ENCODE measurements at places on chromosomes 6 and 20.

DNA sequence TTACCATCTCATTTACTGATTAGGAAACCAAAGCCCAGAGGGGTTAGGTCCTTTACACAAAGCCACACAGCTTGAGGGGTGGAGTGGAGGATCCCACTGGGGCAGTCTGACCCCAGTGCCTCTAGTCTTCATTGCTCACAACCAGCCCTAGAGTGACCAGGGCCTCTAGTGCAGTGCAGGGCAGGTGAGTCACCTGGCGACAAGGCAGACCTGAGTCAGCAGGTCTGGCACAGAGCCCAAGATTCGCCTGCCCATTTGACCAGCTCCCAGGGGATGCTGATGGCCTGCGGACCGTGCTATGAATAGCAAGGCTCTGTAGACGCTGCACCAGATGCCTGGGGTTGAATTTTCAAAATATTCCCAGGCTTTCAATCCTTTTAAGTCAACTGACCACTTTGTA is 29.9 kb downstream of the CDH26 start:
- DNase-seq: no peak

DNA sequence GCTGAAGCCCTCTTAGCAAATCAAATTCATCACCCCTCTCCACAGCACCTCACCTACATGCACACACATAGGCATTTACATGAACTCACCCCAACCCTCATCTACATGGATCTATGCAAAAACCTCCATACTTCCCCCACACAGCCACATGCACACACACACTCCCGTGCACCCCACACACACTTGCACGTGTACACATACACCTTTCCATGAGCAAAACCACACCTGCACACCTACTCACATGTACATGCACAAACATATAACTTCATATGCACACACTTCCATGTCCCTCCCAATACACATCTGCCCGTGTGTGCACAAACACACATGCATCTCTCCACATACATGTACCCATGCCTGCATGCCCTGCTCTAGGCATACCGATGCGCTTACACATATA is 23.3 kb downstream of the CST5 start:
- no peak for DNase-seq

DNA sequence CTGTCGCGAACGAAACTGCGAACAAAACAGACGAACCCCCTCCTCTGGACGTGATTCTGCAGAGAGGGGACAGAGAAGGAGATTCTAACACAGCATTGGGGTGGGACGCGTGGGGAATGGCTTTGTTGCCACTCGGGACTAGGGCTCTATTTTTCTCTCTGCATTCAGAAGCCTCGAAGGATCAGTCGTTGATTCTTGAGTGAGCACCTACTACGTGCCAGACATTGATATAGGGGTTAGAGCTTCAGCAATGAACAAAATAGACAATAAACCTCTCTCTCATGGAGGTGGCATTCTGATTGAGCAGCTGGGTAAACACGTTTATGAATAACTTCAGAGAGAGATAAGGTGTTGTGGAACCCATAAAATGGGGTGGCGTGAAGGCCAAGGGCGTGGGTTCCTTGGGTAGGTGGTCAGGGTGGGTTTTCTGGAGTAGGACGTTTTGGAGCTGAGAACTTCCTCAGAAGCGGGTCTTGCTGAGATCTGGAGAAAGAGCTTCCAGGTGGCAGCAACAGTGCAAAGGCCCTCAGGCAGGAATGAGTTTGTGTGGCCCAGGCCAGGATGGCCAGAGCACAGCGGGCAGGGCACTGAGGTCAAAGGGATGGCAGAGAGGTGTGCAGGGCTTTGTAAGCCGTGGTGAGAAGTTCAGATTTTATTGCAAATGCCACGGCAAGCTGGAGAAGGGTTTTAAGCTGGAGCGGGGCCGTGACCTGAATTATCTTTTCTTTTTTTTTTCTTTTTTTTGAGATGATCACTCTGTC is 884 bp downstream of the SLC2A10 start:
- DNase-seq: no peak

DNA sequence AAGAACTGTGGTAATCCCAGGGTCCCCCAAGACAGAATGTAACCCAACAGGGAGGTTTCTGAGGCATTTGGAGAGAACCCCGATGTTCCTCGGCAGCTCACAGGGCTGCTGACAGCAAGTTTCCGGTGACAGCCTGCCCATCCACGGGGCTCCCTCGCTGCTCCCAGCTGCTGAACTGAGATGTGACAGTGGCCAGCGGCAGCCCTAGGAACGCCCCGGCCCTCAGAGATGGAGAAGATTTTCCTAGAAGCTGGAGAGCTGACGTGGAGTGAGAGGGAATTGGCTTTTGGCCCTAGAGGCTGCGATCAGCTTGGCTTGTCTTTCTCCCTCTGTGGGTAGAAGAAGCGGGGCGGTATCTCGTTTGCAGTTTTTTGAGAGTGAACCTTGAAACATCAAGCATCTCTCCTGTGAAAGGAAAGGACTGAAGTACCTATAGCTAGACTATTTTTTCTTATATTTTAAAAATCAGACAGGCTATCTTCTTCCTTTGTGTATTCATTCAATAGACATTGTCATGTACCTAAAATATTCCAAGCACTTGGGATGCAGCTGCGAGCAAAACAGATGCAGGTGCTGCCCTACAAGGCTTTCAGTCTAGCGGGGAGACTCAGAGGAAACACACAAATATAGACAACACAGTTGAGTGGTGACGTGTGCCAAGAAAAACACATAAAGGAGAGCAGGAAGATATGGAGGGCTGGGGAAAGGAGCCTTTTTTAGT is 28.4 kb upstream of the NFATC2 start:
- no peak for DNase-seq

DNA sequence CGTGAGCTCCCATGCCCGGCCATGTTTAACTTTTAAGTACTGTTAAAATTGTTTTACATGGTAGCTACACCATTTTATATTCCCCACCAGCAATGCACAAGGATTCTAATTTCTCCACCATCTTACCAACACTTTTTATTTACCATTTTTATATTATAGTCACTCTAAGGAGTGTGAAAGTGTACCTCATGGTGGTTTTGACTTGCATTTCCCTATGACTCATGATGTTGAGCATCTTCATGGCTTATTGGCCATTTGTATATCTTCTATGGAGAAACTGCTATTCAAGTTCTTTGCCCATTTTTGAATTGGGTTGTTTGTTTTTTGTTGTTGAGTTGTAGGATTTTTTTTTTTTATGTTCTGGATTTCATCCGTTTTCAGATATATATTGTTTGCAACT is 15.6 kb upstream of the BPHL start:
- no peak for DNase-seq

DNA sequence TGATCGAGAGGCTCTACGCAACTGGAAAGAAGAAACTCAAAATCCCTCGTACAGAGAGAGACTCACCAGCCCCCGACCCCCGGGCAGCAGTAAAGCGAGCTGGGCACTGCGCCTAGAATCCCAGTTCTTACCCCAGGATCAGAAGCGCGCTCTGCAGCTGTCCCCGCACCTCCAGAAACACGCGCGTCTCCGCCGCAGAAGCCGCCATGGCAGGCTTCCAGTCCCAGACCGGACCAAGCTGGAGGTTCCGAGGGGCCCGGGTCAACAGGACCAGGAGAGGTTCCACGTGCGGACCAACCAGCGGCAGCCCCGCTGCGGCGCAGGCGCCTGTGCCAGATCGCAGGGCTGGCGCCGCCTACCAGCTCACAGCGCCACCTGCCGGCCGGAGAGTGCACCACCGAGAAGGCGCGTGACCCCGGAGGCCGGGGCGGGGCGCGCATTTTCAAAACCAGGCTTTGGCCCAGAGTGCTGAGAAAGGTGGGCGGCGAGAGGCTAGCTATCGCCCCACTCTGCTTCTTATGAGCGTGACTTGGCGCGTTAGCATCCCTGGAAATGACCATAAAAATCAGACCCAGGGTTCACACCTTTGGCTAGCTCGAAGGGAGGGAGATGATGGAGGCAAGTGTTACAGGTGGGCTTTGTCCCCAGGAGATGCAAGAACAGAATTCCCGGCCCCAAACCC is at the start of gene UBE3D:
Gene UBE3D (minus strand): TSS at position 331 of the 682 bp plus-strand sequence. CDS start 123 bp downstream, at position 208.
- peak; percentile 83 for DNase-seq

- DNase-seq: no peak
These were observed 985.4 kb downstream of the EPHA7 start for GRCh38 chr6:92433911-92434310.

- DNase-seq: no peak
These were observed 71.1 kb upstream of the BLCAP start for GRCh38 chr20:37598575-37599342.

- no peak for DNase-seq
These were observed 352.5 kb upstream of the PRND start for GRCh38 chr20:4369119-4369797.

- DNase-seq: no peak
These were observed 182.0 kb upstream of the MYLIP start for GRCh38 chr6:15946701-15947385.

Data from stimulated activated CD4-positive, alpha-beta T cell treated with anti-CD3 and anti-CD28 coated beads, Interleukin-12 subunit alpha, Interleukin-12 subunit beta, amount 100 ng/mL, for 48 hours (primary cell).